ENCODE measurements at places on chromosomes 5 and 9.

DNA sequence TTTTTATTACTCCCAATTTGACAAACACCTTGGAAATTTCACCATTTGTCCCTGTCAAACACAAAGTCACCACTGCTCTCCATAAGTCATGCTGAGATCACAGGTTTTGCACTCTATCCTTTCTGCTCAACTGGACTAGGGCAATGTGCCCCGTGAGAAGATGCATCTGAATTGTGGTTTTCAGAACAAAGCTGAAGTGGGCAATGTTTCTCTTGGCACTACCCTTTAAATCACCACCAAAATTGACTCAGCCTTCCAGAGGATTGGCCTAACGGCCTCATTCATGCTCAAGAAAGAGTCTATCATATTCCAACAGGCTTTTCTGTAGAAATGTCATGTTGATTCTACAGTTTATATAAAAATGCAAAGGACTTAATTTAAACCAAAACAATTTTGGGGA lies 81.0 kb upstream of the TRIO start:
- DNase-seq: no peak

DNA sequence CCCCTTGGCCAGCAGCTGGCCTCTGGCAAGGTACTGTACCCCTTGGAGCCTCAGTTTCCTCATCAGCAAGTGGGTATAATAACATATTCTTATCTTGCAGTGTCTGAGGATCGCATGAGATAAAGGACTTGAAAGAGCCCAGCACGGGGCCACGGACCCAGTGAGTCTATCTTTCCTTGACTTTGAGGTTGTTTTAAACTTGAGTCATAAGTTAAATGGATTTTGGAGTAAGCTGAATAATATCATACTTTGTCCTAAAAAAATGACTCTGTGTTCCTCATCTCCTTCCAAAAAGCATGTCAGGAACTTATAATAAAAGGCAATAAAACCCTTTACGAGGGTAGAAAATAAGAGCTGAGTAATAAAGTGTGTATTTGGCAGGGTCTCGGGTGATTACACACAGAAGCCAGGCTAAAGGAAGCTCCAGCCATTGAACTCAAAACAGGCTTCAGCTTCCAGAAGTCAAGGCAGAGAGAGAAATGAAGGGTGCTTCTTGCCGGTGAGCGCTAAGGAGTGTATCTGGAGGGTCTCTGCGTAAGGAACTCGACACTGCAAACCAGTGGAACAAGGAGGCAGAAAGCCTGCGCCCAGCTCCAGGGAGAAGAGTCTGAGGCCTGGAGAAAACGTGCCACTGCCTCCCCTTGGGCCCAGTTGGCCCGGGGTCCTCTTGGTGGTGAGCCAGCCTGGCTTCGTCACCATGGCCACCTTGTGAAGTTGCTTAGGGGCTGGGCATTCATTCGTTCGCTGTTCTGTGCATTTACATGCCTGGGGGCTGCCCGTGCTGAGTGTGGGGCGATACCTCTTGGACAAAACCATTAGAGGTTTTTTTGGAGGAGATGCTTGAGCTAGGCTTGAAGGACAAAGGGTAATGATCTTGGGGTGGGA lies 72.4 kb upstream of the PHYKPL start:
- no peak for DNase-seq

- DNase-seq: peak; percentile 55
Observed at GRCh38 chr9:130433168-130433946, 11.4 kb upstream of the ASS1 start.

GRCh38 chr5:133203317-133204305 lies 151.8 kb downstream of the HSPA4 start:
- DNase-seq: no peak

DNA sequence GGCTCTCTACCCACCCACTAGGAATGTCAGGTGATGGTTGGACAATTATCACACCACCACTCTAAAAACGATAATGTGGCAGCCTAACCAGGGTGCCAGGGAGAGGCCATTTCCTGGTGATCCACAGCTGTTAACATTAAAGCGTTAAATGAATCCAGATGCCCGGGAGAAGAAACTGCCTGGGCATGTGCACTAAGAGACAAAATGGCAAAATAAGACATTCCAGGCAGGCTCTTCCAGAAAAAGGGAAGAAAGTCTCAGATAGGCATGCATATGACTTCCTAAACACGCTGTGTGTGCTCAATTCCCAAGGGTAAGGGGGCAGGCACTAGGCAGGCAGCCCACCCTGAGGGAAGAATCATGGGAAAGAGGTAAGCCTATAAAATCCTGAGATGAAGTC lies 4.6 kb upstream of the TXN start:
- DNase-seq: no peak

GRCh38 chr5:85173469-85173868 lies 788.8 kb upstream of the EDIL3 start:
- no peak for DNase-seq

- DNase-seq: no peak
Observed at GRCh38 chr5:158565017-158565789, 534.5 kb downstream of the EBF1 start.

DNA sequence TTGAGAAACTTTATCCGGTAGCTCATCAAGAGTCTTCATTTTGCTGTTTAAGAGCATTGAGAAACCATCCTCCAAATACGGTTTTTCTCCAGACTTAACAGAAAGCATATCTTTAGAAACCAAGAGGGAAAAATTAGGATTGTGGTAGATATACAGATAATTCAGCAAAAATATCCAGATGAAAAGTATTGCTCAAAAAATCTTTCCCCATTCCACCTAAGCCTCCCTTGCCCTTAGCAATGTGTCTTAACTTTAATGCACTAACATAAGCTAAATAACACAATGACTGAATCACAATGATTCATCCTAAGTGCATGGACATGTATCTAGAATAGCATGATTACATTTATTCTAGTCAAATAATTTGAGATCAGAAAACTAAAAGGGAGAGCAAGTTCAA lies 130.3 kb upstream of the TARS1 start:
- no peak for DNase-seq

DNA sequence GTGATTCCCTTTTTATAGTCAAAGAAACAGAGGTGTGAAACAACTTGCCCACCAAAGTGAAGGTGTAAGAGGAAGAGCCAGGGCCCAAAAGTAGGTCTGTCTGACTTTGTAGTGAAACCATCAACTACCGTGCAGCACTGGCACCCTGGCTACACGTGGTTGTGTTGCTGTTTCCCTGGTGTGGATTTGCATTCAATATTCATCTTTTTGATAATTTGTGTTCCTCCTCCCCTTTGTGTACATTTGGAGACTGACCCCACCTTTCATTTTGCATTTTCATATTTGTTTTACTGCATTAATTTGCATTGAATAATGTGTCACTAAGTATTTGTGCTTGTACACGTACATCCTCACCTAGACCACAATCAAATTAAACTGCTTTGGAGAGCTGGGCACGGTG lies 873.8 kb upstream of the WWC1 start:
- DNase-seq: no peak

DNA sequence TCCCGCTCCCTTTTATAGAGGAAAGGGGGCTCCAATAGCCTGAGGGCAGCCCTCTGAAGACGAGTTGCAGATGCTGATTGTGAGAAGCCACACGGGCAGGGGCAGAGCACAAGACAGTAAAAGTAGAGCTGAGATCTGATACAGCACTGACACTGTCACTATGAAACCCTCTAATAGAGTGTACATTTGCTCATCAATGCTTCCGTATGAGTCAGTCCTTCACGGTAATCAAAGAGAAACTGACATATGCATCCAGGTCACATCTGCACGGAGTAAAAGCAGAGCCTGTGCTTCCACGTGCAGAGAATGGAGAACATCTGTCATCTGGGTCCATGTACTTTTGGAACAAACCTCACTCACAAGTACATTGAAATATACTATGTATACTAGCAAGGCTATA lies 60.6 kb upstream of the TMEM215 start:
- DNase-seq: no peak

GRCh38 chr5:147912011-147912410 lies 5.7 kb upstream of the C5orf46 start:
- no peak for DNase-seq

- DNase-seq: no peak
Observed at GRCh38 chr9:14314929-14315874, 1.3 kb upstream of the NFIB start.

DNA sequence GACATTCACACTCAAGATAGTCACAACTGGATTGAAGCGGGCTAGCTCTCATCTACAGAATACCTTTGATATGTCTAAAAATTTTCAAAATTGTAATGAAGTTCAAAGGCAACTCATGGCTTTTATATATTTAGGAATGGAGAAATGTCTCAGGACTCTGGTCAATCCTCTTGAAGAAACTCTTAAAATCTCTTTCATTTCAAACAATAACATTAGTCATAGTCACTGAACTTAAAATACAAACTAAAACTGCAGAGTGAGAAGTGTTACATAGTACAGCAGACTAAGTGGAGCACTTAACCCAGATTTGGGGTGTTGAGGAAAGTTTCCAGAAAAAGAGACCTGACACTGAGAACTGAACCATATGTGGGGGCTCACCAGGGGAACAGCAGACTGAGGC lies 20.7 kb downstream of the FANCC start:
- DNase-seq: no peak

- DNase-seq: no peak
Observed at GRCh38 chr5:38673671-38674071, 117.2 kb upstream of the LIFR start.

DNA sequence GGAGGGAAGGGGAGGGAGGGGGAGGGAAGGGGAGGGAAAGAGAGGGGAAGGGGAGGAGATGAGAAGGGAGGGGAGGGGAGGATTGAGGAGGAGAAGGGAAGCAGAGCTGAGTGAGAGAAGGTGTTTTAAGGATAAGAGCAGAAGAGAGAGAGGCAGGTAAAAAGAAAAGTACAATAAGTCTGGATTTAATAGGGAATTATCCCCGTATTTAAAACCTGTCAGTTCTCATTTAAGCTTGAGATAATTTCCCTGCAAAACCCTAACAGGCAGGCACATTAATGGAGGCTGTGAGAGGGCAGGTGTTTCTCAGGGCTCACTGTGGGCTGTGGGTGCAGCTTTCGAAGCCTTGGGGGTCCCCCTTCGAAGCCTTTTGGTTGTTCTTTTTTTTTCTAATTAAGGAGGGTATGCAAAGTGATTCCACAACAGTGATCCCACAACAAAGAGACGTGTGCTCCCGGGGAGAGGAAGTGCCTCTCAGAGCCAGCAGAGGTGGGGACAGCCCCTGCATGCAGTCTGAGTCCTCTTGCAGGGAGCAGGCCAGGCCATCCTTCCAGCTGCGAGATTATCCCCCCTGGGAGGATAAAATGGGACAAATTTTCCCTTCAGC lies 317.9 kb upstream of the IRX1 start:
- no peak for DNase-seq

DNA sequence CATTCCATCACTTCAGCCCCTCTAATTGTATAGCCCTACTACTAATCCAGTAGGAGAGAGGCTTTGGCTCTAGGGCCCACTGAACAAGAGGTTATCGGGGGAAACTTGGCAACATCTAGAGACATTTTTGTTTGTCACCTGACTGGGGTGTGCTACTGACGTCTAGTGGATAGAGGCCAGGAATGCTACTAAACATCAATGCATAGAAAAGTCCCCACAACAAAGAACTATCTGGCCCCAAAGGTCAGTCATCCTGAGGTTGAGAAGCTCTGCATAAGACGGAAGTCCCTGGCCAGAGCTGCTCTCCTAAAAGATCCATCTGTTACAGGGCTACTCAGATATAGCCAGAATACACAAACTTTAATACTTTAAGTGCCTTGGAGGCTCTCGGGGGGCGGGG lies 570.6 kb upstream of the KLF4 start:
- DNase-seq: no peak

- no peak for DNase-seq
Observed at GRCh38 chr5:141850786-141851185, 27.4 kb downstream of the PCDH1 start.

DNA sequence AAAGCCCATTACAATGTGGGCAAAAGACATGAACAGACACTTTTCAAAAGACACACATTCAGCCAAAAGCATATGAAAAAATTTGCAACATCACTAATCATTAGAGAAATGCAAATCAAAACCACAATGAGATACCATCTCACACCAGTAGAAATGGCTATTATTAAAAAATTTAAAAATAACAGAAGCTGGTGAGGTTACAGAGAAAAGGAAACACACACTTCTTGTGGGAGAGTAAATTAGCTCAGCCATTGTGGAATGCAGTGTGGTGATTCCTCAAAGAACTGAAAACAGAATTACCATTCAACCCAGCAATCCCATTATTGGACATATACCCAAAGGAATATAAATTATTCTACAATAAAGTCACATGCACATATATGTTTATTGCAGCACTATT lies 585.2 kb upstream of the TUSC1 start:
- no peak for DNase-seq

GRCh38 chr5:31285025-31285424 lies 91.5 kb downstream of the CDH6 start:
- no peak for DNase-seq

DNA sequence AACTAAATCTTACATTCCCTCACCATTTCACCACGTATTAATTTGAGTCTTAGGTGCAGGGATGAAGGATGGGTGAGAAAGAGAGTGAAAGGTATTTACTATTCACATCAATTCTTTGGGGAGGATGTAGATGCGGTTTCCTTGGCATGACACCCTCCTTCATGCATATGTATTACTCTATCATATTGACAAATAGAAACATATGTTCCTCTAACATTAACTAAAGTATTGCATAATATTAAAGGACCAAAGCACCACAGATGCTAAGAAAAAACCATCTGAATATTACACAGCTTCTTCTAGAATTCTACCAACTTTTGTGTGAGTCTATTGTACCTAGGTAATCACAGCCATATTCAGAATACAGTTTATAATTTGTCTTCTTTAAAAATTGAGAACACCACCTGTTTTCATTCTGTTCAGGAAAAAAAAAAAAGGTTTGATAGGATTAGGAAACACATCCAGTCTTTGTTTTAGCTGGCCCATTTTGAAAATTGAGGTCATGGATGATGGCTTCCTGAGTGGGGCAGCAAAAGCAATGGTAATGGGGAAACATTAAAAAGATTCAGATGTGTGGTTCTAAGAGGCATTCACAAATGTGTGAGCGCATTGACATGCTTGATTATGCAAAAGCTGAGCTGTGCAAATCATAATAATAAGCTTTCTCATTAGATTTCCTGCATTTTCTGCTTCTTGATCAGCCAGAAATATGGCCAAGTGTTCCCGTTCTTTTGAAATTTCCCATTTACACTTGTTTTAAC lies 1011.5 kb upstream of the NUDT12 start:
- no peak for DNase-seq

GRCh38 chr5:95956900-95957293 lies 4.8 kb downstream of the ELL2 start:
- no peak for DNase-seq

DNA sequence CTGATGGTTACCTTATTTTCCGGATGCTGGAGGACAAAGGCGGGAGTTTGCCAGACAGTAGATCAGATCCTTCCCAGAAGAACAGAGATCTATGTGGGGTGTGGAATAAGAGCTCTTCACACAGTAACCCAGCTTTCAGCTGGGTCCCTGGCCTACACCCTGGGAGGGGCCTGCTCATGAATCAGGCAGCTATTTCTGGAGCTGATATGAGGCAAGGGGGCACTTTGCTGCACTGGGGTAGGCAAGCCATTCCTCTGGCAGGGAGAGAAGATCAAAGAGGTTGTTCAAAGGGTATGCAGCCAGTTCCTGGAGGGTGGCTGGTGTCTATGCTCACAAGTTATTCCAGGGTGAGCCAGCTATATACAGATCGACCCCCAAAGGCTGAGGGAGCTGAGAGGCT lies 48.6 kb downstream of the CYSTM1 start:
- DNase-seq: no peak

- DNase-seq: no peak
Observed at GRCh38 chr5:143195491-143195890, 208.0 kb downstream of the NR3C1 start.

All from activated naive CD4-positive, alpha-beta T cell treated with anti-CD3 and anti-CD28 coated beads, Interleukin-2, amount 50 U/mL, for 72 hours (primary cell).